ENCODE measurements at places on chromosomes 2 and 18.

GRCh38 chr18:29361843-29362242 is 1184.9 kb upstream of the CDH2 start:
- no peak for DNase-seq

DNA sequence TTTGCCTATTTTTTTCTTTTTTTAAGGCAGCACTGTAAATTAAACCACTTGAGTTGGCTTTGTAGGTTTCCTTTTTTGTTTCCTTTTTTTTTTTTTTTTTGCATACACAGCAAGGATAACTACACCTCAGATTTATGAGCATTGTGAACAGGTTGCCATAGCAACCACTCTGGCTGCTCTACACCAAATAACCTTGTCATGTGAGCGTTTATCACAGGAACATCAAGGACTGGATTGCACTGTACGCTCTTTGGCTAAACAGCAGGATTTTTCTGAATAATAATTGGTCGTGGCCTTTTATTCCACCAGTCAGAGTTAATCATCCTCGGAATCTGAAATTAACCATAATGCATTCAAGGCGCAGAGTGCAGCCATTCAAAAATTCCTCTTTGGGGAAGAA is 199.1 kb upstream of the SLC14A2 start:
- no peak for DNase-seq

GRCh38 chr2:114218383-114218782 is 224.1 kb upstream of the DPP10 start:
- no peak for DNase-seq

DNA sequence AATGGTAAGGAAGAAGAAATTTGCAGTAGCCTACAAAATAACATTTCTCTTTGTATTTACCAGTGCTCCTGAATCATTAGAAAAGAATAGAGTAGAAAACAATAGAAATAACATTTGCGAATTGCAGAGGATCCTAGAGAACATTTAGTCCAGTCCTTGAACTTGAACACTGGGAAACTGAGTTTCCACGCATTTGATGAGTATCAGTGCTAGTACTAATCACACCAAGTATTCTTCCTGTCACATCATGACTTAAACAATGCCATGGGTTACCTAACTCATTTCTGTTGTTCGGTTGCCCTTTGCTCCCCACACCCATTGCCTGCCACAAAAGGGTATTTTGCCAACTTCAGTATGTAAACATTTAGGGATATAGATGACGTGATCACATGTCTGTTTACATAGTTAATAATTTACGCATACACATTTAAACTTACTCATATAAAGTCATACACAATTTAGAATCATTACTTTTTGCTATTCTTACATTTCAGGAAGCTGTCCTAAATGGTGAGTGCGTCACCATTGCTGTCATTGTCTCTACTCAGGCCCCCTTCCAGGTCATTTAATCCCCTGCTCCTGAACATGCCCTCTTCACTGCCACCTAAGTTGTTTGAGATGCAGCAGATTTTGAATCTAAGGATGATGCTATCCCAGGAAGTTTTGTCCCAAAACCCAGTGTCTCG is 42.3 kb downstream of the CRIM1 start:
- no peak for DNase-seq

- DNase-seq, result no peak
Observed at GRCh38 chr18:50429207-50429948, 54.5 kb downstream of the SKA1 start.

GRCh38 chr2:46487667-46488335 is 8.4 kb downstream of the TMEM247 start:
- no peak for DNase-seq

Measured in T follicular helper cell (primary cell).